NCI-H460 (cell line): ENCODE measurements at places on chromosomes 5 and 9. TPM values are rescaled to one million over a fixed set of nuclear protein-coding genes. Genes with fewer than 3 reads are reported as not detected.
A peak's percentile ranks its signal among the peaks of the same experiment; 100 is the strongest.

- DNase-seq = no peak
Observed at GRCh38 chr5:88683506-88684135, 199.4 kb downstream of the MEF2C start.

GRCh38 chr5:73442231-73442811 is 6.3 kb downstream of the FOXD1 start:
- DNase-seq = no peak

DNA sequence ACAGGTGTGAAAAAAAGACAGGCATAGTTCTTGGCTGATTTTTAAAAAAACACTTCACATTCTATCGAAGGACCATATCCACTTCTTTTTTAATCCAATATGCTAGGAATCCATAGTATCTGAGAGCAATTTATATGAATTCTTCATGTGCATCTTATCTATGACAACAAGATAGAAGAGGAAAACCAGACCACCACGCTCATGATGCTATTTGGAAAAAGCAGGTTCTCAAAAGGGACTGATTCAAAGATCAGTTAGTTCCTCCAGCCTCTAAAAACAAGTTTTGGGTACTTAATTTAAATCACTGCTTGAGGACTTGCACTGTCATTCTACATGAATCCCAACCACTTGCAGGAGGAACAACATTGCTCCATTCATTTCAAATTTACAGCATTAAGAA is 6.3 kb downstream of the MEF2C start:
- no peak for DNase-seq

DNA sequence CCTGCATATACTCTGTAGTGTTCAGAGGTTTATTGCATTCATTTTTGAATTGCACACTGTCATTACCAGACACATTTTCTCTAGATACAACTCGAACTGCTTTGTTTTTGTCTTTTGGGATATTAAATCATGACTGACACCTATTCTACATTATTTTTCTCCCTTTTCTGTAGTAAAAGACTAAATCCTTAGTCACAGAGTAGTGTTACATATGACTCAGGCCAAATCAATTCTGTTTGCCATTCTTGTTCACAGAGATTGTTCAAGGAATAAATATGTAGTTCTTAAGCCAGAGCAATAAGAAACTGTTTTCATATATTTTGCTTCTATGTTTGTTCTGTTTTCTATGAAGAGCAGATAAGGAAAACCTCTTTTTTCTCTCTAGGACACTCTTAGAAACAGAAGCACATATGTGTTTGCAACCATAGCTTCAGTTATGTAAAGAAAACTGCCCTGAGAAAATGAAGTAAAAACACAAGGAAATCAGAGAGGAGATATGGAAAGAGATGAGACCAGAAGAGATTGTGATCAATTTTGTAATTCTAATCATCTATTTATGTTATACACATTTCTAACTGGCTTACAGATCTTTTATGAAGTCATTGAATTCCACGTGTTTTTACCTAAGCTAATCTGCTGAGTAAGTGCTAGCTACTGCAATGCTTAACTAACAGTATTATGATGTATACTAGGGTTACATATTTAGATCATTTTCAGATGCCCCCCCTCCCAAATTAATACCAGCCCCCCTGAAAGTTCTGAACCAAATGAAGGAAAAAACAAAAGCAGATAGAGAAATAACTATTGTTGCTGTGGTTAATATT is 1995.6 kb upstream of the CDH6 start:
- DNase-seq = peak; percentile 47

- DNase-seq = no peak
Observed at GRCh38 chr9:137247135-137247915, 3.8 kb upstream of the STPG3 start.

DNA sequence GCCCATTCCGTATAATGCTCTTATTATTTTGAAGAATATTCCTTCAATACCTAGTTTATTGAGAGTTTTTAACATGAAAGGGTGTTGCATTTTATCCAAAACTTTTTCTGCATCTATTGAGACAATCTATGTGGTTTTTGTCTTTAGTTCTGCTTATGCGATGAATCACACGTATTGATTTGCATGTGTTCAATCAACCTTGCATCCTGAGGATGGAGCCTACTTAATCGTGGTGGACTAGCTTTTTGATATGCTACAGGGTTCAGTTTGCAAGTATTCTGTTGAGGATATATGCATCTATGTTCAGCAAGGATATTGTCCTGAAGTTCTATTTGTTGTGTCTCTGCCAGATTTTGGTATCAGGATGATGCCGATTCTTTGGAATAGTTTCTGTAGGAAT is 1070.3 kb upstream of the CDH18 start:
- no peak for DNase-seq

GRCh38 chr5:100668511-100668910 is 133.3 kb downstream of the FAM174A start:
- peak; percentile 4 for DNase-seq

GRCh38 chr5:176985516-176985915 is 21.1 kb downstream of the UIMC1 start:
- no peak for DNase-seq

DNA sequence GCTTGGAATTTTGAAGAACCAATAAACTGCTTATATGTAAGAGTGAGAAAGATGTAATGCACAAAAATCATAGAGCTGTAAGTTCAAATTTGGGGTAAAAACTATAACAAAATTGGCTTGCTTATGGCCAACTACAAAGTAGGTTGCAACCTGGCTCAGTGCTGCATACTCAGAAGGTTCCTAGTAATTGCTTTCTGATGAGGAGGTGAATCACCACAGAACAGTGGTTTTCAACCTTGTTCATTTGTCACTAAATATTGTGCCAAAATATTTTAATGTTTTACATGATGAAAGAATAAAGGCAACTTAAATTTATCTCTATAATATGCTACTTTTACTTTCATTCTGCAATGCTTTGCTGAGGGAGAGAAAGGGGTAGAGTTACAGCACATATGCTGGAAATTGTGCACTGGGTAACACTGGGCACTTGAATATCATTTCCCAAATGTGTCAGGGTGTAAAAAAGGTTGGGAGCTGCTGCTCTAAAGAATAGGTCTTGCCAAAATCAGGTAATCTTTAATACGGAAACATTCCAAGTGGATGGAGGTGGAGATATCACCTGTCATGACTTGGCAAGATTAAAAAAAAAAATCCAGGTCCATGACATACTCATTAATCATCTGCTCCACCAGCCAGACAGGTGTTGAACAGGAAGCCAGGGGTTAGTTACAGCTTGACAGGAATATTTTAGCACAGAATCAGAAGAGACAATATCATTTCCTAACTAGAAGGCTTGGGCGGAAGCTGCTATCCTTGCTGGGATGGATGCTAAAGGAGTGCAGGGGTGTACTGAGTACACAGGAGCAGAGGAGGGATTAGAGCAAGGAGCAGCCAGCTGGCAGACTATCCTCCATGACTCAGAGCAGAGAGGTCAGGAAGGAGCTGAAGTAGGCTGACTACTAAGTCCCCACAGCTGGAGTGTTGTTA is 34.6 kb upstream of the CCL21 start:
- no peak for DNase-seq

- DNase-seq = no peak
Observed at GRCh38 chr5:39857041-39857440, 432.3 kb upstream of the DAB2 start.

DNA sequence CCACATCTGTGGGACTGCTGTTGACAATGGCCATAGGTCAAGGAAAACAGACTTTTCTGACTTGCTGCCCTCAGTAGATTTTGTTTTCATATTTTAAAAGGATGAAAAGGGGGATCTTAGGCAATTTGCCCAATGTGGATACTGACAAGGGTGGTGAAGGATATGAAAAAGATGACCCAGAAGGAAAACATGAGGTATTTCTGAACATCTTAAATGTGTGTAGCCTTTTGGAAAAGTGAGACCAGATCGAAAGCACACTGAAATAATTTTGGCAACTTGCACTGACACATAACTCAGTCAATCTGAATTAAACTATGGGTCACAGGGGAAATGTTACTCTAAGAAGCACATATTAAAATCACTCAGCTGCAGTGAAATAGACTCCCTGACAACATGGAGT is 1793.0 kb upstream of the ACO1 start:
- DNase-seq = no peak

DNA sequence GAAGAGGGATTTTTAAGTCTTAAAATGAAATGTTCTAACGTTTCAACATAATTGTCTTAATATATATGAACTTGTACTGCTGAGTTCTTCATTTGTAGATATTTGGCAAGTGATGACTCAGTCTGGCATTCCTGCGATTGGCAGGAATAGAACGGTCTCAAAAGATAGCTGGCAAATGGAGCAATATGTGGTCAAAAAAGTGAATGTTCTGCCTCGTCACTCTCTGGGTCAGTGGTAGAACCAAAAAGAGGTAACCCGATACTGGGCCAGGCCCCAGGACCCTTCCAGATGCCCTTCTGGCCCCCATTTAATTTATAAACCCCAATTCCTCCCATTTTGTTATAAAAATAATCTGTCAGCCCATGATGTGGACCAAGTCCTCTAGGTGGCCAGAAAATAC is 39.2 kb downstream of the ZNF366 start:
- DNase-seq = no peak

- no peak for DNase-seq
Observed at GRCh38 chr5:169350016-169350415, 49.1 kb upstream of the SLIT3 start.

- DNase-seq = no peak
Observed at GRCh38 chr5:108259306-108259705, 122.6 kb downstream of the FBXL17 start.

DNA sequence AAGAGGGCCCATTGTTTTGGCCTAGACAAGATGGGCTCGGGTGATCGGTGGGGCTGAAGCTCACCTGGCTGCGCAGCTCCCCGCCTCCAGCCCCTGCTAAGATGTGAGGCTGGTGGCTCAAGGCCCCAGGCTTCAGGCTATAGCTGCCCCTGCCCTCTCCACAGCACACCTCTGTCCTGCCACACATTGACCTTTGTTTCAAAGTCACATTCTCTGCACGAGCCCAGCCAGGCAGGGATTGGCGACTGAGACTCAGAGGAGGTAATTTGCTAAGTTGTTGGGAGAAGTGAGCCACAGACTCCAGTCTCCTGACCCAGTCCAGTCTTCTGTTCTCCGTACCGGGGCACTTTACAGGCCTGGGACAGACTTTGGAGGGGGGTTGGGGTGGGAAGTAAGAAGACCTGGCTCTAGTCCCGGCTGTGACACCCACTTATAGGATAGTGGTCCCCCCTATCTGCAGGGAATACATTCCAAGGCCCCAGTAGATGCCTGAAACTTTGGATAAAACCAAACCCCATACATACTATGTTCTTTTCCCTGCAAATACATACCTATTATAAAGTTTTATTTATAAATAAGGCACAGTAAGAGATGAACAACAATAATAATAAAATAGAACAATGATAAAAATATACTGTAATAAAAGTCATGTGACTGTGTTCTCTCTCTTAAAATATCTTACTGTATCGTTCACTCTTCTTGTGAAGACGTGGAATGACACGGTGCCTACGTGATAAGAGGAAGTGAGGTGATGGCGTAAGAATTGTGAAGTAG is 13.3 kb downstream of the PDGFRB start:
- DNase-seq = no peak

- DNase-seq = no peak
Observed at GRCh38 chr5:116484645-116485044, 90.0 kb downstream of the SEMA6A start.

GRCh38 chr5:66426259-66427138 is 169.7 kb upstream of the MAST4 start:
- no peak for DNase-seq

DNA sequence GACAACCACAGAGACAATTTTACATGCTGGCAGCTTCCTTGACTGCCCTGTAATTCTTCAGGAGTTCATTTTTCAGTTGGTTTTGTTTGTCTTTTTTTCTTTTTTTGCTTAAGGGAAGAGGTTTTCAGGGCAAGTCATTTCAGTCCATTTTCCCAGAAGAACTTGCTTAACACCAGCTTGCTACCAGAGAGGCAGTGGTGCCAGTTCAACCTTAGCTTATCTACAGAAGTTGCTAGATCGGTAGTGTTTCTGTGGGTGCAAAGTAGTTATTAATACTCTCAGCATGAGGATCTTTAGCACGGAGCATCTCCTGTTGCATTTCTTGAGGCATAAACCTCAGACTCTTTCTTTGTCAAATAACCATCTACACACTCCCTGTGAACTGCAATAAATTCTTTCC is 1.1 kb downstream of the SPEF2 start:
- no peak for DNase-seq

DNA sequence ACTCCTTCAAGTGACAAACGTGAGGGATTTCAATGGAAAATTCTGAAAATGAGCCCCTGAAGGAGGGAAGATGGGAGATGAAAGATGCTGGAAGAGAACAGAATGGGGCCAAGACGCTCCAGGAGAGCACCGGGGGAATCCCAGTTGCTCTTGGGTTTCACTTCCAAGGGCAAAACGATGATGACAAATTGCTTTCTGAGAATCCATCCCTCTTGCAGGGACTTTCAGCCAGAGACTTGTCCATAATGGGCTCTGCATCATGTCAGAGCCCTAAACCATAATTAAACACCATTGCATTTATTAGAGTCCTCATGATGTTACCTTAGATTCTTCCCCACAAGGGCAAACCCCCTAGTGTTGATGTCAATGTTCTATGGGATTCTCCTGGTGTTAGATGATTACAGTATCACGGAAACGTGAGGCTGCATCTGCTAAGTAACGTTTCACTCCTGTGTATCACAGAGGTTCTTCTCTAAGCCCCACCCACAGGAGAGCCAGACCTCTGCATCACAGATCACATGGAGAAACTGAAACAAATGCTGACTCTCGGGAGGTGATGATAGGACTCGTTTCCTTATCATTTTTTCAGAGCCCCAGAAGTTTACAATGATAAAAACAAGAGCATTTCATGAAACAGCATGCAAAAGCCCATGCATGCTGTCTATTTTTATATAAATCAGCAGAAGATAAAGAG is 114.4 kb downstream of the TENT4A start:
- no peak for DNase-seq

DNA sequence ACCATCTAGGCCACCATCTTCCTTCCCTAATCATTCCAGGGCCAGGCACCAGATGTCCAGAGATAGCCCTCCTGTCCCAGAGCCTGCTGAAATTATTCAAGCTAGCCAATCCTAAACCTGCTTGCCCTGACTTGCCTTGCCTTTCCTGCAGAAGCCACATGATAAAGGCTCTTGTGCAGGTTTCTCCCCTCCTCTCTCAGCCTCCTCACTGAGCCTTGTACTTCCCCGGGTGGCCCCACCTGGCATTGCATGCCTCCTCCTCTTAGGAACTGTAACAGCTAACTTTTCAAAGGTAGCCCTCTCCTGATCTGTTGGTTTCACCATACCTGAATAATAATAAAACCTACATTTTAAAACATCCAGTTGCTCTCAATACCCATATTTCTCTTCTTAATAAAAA is 42.6 kb downstream of the DIRAS2 start:
- no peak for DNase-seq

Gene RGS7BP
- not detected in 2 replicates for total RNA-seq

Gene CDX1
- total RNA-seq = not detected in 2 replicates

Gene LAMC3
- total RNA-seq = 8.9 and 9.2 TPM in 2 replicates

Gene TAS2R1
- total RNA-seq = not detected in 2 replicates

Gene MCCC2
- 51.8 and 56.8 TPM in 2 replicates for total RNA-seq

Gene SPTLC1
- 110 and 113 TPM in 2 replicates for total RNA-seq

Gene PDZD2
- total RNA-seq = not detected in 2 replicates
